ENCODE measurements at places on chromosomes 4 and X.

DNA sequence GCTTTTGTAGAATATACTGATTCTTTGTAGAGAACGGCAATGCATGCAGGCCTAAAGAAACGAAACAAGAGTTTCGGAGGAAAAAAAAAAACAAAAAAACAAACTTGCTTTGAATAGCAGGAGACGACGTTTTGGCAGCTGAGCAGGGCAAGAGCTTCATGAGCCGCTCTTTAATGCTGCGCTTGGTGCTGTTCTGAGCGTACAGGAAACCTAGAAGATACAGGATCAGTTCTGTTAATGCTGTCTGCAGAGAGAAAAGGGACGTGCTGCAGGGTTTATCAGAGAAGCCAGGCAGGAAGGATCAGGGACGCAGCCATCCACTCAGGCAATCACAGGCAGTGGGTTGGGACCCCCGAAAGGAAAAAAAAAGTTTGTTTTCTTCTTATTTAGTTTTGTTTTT, 182.2 kb downstream of the PACRGL start:
- no peak for DNase-seq

DNA sequence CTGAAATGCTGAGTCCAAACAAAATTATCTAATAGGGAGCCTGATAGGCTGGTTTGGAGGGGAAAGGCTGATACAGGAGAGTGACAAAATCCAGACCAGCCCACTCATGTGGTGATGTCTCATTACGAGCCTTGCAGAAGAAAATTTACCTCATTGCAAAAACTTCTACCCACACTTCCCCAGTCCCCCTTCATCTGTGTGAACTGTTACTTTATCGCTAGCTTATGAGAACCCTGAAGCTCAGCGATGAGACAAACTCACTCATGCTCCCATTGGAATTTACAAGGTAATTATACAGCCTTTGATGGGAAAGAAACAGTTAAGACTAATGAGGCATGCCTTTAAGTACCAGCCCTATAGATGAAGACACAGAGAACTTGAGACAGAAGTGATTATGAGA, 76.1 kb downstream of the ARHGAP6 start:
- DNase-seq = no peak

DNA sequence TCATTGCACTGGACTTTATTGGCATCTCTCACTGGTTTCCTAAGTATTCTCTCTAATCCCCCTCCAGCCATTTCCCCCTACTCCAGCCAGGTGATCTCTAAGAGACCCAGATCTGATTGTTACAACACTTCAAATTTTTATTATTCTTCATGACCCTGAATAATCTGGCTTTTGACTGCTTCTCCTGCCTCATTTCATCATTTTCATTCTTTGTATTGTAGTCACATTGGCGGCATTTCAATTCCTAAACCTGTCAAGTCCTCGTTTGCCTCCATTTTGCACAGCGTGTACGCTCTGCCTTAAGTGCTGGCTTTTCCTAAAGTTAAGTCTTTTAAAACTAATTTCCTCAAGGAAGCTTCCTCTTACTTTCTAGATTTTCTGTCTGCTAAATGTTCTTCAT, 31.6 kb downstream of the UBE2K start:
- no peak for DNase-seq

- DNase-seq = no peak
These were observed 296.3 kb downstream of the GALNTL6 start for GRCh38 chr4:172109466-172109865.

- no peak for DNase-seq
These were observed 186.9 kb downstream of the LRBA start for GRCh38 chr4:150828159-150828558.

DNA sequence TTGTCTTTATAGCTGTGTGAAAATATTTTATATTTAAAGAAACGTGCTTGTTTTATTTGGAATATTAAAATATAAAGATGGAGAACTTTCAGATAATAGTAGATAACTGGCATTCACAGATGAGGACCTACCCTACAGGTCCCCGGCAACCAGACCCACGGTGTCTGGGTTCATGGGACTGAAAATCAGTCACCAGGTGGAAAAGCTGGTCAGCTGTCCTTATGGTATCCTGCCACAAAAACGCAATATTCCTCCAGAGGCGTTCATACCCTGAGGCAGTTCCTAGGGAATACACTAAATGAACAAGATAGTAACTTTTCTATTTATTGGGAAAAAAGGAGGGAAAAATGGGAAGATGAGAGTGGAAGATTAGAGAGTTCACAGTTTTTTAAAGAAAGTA, 1.2 kb downstream of the TLR6 start:
- DNase-seq = no peak

- DNase-seq = no peak
These were observed 2.8 kb downstream of the CCNG2 start for GRCh38 chr4:77159806-77160205.

DNA sequence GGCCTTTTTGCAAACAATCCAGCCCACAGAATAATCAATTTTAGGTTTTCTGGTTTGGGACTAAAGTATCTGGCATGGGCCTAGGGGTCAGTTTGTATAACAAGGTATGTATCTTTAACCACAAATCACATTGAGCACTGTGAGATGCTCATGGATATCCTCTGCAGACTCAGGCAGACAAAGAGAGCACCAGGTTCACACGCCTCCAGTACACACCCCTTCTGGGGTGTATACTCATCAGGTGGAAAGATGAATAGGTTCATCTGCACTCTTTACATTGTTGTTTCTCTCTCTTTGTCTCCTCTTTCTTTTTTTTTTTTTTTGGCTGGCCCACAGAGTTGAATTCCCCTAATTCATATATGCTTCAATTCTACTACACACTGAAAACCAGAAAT, 21.1 kb downstream of the TEC start:
- no peak for DNase-seq

- DNase-seq = peak; percentile 93
These were observed 572 bp downstream of the USP53 start for GRCh38 chr4:119212964-119213606.

GRCh38 chr4:113471146-113471860, 290.2 kb downstream of the CAMK2D start:
- DNase-seq = no peak

- no peak for DNase-seq
These were observed 495.7 kb downstream of the RAPGEF2 start for GRCh38 chr4:159598602-159599001.

- DNase-seq = no peak
These were observed 83.6 kb downstream of the RELL1 start for GRCh38 chr4:37602454-37603069.

- no peak for DNase-seq
These were observed 91.0 kb downstream of the ARHGAP24 start for GRCh38 chr4:85565761-85566480.

GRCh38 chrX:136328933-136329332, 28.2 kb downstream of the ADGRG4 start:
- DNase-seq = no peak

- DNase-seq = peak; percentile 98
These were observed at the start of gene YTHDC1 for GRCh38 chr4:68349649-68350360. TSS of gene YTHDC1 (minus strand) at chr4:68350090. CDS start at chr4:68349753, 337 bp downstream.

- DNase-seq = no peak
These were observed 116.5 kb downstream of the FAM13A start for GRCh38 chr4:88940506-88940905.

- DNase-seq = no peak
These were observed 162.1 kb upstream of the SLC7A11 start for GRCh38 chr4:138404251-138404650.

DNA sequence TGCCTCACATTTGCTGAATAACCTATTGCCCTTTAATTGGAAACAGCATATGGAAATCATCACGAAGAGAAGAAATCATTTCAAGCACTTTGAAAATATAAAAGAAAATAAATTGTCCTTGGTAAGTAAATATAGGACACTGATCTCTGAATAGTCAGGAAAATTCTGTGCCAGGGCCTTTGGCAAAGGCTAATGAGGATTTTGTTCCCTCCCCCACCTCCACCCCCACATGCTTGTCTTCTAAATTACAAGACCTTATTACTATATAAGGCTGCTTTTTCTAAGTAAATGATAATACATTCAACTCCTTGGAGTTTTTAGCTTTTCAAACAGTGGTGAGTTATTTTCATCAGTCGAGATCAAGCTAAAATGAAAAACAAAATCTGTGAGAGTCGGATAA, 15.8 kb downstream of the SYNPO2 start:
- no peak for DNase-seq

DNA sequence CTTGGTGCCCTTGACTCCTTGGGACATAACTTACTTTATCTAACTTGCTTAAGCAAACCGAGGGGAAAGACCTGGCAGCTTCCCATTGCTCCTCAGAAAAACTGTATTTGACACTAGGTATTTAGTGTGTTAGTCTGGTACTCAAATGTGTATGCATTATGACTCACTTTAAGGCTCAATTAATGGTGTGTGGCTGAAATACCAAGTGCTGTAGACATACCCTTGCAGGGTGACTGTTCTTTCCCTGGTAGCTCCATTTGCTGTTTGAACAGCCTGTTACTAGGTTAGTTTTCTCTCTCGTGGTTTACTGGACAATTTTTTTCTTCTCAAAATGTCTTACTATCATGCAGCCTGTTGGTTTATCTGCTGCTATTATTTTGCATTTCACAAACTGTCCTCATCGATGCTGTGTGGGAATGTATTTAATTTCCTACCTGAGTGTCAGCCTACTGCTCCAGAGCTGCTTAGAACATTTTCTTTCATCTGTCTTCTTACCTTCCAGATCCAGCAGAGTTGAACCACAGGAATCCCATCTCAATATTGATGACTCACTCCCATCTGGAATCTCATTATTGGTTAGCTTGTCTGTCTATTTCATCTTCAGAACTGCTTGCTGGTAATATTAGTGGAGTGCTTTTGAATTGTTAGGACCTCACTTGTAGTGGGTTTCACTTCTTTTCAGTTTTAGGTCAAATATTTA, 158.0 kb upstream of the FAT1 start:
- no peak for DNase-seq

DNA sequence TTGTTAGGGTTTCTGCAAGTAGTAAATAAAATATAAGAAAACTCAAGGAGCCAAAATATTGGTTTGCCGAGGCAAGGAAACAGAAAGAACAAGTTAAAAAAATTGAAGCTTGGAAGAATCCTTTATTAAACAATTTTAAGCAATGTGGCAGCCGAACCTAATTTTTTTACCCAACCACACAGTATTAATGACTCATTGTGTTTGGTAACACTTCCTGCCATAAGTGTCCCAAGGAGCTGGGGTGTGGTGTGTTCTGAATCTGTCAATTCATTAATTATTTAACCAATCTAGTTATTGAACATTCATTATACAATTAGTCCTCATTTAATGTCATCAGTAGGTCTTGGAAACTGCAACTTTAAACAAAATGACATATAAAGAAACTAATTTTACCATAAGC, 19.3 kb upstream of the CPE start:
- DNase-seq = no peak

GRCh38 chr4:77156912-77157858, at the start of gene CCNG2:
TSS of gene CCNG2 (plus strand) at chr4:77157207. CDS start at chr4:77158533, 1,326 bp downstream.
- DNase-seq = peak; percentile 90

DNA sequence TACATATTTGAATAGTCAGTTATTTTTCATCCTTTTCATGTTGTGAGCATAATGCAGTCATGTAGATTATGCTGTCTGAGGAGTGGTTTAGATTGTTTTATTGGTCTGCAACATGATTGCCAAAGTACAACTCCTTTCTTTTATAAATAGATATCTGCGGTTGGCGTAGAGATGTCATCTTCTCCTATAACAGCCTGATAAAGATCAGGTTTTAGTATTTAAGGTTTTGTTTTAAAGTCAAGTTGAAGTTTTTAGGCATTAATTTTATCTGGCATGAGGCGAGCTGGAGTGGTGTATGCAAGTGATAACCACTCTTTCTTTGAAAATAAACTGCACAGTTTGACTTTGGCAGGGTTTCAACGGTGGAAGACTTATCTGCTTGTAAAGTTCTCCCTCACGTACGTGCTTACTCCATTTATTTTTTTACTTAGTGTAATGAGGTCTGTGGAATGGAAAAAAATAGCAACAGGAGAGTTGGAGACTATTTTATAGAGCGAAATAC, 126.3 kb downstream of the FBXO8 start:
- no peak for DNase-seq

GRCh38 chrX:148774276-148774675, 273.9 kb downstream of the AFF2 start:
- DNase-seq = no peak

DNA sequence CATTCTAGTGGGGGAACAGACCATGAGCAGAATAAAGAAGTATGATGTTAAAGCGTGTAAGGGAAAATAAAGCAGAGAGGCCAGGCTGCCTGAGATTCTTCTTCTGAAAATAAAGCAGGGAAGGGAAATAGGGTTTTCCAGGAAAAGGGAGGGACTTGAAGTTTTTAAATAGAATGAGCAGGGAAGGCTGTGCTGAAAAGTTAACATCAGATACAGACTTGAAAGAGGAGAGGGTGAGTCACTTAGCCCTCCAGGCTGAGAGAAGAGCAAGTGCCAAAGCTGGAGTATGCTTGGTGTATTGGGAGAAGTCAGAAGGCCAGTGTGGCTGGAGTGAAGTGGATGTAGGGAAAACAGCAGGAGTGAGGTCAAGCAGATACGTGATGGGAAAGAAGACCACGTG, 10.0 kb upstream of the PLK4 start:
- no peak for DNase-seq

DNA sequence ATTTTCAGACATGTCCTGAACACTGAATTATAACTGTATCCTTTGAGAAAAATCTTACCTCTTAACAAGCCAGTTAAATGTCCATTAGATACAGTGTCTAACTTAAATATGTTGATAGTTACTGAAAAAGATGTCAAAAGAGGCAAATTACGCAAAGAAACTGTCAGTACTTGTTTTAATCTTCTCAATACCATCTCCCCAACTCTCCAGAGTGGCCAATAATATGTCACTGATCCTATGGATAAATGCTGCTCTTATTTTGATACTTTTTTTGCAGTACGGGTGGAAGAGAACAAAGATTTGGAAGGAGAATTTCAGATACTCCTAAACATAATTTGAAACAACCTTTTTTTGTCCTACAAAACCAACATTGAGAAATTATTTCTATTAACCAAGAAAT, 192.7 kb downstream of the CBR4 start:
- DNase-seq = no peak

DNA sequence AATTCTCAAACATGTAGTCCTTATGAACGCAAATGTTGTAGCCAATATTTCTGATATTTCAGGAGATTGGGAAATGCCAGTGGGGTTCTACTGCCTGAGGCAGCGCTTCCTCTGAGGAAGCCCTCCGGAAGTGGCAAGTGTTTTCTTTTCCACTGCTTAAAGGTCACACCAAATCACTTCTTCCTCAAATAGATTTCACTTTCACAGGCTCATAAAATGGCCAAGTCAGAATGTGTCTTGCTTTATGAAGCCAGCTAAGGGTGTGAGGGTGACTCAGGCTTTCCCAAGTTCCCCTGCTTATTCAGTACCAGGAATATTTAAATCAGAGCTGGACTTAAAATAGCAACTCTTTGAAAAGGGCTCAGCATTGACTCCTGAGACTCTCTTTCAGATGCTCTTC, 514.2 kb upstream of the DIPK2B start:
- no peak for DNase-seq

DNA sequence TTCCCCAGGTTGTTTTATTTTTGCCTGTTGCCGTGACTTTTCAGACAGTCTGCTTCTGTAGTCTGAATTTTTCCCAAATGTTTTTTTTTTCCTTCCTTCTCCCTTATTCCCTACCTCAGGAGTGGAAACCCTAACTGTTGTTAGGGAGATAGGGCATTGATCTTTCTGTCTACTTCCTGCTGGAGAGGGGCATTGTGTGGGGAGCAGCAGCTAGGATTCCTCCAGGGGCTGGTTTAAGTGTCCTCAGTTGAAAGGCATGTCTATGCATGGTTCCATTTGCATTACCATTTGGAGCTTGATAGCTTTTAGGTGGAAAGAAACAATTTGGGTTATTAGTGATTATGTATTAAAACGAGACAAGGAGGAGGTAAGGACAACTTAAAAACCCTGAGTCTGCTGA, 383.9 kb downstream of the DCAF12L2 start:
- DNase-seq = no peak

GRCh38 chr4:4776934-4777333, 82.5 kb upstream of the MSX1 start:
- no peak for DNase-seq

All from upper lobe of right lung (tissue), 1 donor.